ENCODE measurements at places on chromosomes 12 and 14.

- DNase-seq = no peak
Observed at GRCh38 chr12:110807640-110808039, 39.1 kb upstream of the CCDC63 start.

DNA sequence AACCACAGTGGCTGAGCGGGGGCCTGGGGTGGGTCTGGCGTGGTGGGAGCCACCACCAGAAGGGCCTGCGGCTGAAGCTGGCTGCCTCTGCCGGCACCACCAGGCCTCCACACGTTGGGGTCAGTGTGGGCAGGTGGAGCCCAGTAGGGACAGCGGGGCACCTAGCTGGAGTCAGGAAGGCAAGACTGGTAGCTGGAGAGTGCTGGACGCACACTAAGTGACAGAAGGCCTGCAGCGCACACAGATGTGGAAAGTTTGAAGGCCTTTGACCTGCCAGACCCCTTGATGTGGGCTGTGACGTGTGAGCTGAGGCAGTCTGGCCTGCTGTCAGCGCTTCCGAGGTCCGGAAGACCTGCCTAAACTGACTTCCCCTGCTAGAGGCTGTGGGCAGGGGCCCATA is 26.3 kb downstream of the RIN3 start:
- peak; percentile 45 for DNase-seq

- peak; percentile 11 for DNase-seq
Observed at GRCh38 chr14:42140001-42140400, 533.3 kb downstream of the LRFN5 start.

DNA sequence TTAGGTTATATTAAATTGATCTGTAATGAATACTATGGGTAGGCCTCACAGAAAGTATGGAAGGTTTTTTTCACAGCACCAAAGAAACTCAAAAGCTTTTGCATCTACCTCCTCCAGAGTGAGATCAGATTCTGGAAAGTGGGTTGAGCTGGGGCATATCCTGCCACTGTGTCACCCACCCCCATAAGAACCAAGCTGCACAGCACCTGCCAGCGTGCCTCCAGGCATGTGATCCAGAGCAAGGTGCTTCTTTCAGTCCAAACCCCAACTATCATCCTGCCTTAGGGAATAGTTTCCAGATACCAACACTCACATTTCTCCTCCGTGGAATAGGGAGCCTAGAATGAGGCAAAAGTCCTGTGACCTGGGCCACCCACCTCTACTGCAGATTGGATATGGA is 42.6 kb upstream of the PRB2 start:
- no peak for DNase-seq

DNA sequence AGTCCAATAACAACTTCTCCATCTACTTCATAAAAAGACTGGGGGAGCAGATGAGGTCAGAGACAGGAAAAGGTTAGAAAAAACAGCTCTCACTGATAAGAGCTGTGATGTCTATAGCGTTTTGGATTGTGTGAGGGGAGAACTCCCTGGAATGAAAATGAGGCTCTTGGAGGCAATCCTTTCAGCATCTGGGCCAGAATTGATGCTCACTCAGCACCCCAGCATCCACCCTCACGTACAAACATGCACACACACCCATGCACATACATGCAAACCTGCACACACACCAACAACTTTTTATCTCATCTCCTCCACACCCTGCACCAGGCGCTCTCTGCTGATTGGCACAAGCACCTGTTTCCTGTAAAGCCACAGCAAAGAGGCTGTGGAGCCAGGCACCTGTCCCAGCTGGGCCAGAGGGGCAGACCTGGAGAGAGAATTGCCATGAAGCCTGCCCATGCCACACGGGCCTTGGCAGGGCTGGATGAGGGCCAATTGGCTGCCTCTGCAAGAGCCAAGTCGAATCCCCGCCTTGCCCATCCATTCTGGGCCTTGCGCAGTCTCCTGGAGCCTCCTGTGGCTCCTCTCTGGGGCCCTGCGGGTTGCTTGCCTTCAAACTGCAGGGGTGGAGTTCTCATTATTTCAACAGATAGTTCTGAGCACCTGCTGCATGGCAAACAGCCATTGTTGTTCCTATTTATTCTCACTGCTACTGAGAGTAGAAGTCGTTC is 53.1 kb downstream of the SYNE3 start:
- DNase-seq = no peak

DNA sequence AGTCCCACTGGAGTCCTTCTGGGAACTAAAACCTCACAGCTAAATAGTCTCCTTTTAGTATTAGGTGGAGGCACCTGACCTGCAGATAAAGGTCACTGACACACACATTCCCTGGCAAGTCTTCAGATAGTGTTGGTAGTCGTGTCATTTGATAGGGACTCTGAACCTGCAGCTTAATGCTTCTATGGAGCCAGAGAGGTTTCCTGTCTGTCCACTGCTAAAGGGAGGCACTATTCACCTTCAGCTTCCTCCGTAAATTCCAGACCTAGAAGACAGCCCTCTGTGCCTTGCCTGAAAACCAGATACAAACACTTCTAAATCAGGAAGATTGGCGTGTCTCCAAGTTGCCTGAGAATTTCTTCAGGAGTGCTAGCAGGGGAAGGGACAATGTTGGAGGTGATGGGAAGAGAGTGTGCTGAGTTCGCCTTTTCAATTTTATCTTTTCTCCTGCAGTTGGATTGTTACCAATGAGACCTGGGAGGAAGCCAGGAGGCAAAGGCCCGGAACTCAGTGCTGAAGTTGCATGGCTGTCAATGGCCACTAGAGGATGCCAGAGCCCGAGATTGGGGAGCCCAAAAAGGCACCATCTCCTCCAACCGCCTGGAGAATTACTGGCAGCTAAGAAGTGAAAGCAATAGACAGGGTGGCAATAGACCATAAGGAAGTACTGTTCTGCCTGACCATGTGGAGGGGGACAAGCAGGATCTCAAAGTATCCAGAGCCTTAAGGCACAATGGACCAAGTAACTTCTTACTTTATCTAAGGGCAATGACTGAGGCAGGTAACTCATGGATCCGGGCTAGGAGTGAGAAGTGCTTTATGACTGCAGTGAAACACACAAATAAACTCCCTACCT is 81.6 kb upstream of the SCAF11 start:
- DNase-seq = peak; percentile 64

DNA sequence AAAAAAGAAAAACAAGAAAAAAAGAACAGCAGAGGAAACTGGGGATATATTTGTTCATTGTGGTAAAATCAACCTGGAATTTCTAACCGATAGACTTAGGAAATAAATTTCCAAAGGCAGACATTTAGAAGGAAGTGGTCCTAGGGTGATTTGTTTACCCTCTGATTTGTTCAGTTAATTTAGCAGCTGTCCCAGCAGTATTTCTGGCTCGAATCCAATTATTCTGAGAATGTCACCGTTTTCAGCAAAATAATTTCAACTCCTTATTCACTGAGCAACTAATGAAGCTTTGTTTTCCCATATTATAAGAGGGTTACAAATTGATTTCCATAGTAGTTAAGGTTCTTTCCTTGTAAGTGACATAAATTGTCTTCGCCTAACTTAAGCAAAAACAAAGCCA is 285.2 kb upstream of the SYT10 start:
- no peak for DNase-seq

- peak; percentile 14 for DNase-seq
Observed at GRCh38 chr12:66637699-66638301, 41.1 kb downstream of the GRIP1 start.

DNA sequence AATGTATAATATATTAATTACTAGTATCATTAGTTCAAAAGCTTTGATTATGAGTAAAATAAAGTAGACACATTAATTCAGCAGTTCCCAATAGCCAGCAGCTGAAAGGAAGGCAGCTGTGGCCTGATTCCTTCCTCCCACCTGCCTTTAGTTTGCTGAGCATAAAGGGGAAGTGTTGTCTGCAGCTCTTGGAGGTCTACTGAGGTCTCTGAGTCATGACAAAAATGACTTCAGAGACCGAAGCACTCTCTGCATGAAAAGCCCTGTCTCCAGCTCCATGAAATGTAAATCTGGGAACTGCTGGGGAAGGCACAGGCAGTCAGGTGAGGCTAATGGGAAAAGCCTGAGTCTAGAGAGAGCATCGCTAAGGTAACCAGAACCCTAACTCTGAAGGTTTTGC is 165.4 kb downstream of the NRXN3 start:
- no peak for DNase-seq

GRCh38 chr14:68234101-68234905 is 414.7 kb downstream of the RAD51B start:
- no peak for DNase-seq

GRCh38 chr12:115267891-115268290 is 583.9 kb upstream of the TBX3 start:
- no peak for DNase-seq

GRCh38 chr12:100426145-100426544 is 47.5 kb upstream of the NR1H4 start:
- DNase-seq = no peak

DNA sequence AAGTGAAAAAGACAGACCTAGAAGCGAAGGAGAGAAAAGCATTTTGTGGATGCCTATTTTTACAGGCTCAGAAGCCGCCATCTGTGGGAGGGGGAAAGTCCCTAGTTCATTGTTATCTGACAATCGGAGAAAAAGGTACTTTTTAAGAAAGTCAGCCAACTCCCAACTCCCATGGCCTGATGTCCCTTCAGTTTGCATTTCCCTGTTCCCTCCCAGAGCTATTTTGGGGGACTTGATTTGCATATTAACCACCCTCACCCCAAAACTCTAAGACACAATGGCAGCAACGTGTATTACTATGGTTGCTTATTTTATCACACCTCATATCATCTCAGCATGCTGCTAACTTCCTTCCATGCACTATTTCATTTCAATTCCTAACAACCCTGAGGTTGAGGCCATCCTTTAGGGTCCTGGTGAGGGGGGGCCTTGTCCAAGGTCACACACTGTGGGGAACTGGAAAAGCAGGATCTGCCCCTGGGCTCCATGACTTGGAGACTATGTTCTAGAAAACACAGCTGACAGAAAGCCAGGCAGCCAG is 18.7 kb downstream of the HVCN1 start:
- DNase-seq = no peak

DNA sequence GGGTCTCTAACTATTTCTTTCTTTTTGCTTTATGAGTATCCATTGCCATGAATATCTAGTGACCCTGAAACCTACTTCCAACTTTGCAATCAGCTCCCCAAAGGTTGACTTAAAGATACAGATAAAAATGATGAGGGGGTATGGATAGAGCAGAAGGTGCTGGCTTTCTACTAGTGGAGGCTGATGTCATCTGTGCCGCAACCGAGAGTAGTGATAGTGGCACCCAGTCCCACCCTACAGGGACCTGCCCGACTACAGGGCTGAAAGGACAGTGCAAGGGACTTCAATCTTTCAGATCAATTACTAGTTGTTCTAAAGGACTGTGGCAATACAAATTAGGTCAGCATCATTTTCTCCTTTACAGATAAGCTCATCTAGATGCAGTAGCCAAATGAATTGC is 806.0 kb downstream of the VRK1 start:
- DNase-seq = no peak

- DNase-seq = peak; percentile 61
Observed at GRCh38 chr12:24608637-24609285, 340.1 kb downstream of the BCAT1 start.

- DNase-seq = peak; percentile 28
Observed at GRCh38 chr14:65461730-65462129, 49.2 kb downstream of the FUT8 start.

- no peak for DNase-seq
Observed at GRCh38 chr14:79658769-79659168, 552.5 kb downstream of the DIO2 start.

DNA sequence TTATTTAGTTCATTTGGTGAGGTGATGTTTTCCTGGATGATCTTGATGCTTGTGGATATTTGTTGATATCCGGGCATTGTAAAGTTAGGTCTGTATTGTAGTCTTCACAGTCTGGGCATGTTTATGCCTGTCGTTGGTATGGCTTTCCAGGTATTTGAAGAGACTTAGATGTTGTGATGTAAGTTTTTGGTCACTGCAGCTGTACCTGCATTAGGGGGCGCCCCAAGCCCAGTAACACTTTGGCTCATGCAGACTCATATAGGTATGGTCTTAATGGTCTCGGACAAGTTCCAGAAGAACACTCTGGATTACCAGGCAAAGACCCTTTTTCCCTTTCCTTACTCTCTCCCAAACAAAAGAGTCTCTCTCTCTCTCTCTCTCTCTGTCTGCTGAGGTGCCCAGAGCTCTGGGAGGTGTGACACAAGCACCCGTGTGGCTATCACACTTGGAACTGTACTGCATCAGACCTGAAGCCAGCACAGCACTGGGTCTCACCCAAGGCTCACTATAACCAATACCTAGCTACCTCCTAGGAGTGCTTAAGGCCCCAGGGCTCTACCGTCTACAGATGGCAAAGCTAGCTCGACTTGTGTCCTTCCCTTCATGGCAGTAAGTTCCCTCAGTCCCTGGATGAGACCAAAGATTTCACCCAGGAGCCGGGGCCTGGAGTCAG is 425.8 kb upstream of the ATXN7L3B start:
- DNase-seq = peak; percentile 46

DNA sequence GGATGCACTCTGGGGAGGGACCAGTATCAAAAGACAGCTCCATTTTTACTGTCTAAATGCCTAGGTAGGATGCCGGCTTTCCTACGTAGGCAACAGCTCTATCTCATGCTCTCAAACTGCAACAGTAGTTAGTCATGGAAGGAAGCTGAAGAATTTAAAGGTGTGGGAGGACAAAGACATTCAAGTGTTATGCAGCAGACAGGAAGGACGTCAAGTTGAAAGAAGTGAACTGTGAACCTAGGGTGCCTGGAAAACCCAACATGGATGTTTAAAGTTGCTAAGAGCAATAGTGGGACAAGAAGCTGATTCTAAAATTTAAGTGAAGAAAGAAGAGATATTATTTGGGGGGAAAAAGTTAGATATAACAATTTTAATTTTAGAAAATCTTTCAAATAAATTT is 5.9 kb downstream of the SEC23A start:
- DNase-seq = no peak

DNA sequence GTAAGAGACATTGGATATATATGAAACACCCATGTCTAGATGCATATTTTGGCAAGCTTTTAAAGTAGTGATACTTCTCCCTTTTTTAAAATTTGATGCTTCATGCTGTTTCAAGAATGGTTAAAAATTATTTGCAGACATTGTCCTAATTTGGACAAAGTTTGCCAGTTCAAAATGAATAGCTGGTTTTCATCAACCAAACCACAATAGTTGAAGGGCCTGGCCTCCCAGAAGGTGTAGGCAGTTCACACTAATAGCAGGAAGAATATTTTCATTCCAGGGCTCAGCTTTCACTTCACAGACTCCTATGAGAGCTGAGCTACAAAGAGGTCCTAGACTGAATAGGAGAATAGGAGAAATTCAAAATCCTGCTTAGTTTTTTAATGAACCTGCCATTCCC is 78.7 kb downstream of the STXBP6 start:
- no peak for DNase-seq

GRCh38 chr14:92733007-92733406 is 15.4 kb downstream of the LGMN start:
- no peak for DNase-seq

DNA sequence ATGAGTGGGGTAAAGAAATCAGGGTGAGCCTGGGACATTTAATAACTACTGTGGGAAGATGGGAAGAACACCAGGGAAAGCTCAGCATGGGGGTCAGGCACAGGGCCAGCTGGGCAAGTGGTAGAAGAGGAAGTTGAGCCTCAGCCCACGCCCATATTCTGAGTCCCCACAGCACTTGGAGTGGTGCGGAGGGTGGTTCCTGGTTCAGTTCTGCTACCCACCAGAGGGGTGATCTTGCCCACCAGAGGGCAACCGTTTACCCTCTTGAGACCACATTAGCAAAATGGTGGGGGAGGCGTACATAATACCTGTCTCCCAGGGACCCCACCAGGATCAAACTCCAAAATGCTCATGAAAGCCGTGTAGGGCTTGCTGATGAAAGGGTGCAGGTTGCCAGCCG is 16.8 kb upstream of the ANKRD33 start:
- no peak for DNase-seq

Measured in astrocyte of the spinal cord (primary cell).